ENCODE measurements at places on chromosomes 5 and 9.

- DNase-seq: no peak
Measured at GRCh38 chr9:69899491-69899890, 78.9 kb downstream of the CFAP95 start.

DNA sequence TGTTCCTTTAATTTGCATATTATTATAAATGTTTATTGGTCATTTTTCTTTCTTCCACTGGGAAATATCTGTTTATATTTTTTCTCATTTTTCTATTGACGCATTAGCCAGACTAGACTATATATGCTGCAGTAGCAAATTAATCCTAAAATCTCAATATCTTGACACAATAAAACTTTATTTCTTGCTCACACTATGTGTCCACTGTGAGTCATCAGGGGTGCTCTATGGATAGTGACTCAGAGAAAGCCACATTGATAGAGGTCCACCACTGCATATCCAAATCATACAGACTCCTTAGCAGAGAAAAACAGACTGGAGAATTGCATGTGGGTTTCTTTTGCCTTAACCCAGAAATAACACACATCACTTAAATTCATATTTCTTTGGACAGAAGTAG, 20.8 kb downstream of the OR1L3 start:
- DNase-seq: no peak

- DNase-seq: no peak
Measured at GRCh38 chr5:176619203-176619568, 9.2 kb upstream of the GPRIN1 start.

DNA sequence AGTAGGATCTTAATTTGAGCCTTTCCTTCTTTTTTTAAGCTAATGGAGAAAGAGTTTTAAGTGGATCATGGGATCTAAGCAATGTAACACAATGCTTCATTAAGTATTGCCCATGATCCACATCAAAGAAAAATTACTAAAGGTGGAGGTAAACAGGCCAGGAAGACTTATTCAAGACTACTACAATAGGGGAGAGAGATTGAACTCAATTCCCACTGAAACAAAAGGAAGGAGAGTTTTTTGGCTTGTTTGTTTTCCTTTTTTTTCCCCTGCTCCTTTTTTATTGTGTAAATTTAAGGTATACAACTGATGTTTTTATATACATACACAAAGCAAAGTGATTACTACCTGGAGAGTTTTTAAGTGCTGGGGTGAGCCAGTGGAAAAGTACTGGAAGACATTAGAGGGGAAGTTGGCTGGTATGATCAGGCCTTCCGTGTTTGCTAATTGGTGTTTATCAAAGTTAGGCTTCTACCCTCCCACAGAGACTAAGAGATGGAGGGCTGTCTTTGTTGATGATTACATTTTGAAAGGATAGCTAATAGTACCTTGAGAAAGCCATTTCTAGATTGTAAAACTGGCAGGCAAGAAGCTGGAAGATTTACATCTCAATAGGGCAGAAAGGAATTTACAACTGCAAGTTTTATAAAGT, 262.7 kb downstream of the CHSY3 start:
- no peak for DNase-seq

DNA sequence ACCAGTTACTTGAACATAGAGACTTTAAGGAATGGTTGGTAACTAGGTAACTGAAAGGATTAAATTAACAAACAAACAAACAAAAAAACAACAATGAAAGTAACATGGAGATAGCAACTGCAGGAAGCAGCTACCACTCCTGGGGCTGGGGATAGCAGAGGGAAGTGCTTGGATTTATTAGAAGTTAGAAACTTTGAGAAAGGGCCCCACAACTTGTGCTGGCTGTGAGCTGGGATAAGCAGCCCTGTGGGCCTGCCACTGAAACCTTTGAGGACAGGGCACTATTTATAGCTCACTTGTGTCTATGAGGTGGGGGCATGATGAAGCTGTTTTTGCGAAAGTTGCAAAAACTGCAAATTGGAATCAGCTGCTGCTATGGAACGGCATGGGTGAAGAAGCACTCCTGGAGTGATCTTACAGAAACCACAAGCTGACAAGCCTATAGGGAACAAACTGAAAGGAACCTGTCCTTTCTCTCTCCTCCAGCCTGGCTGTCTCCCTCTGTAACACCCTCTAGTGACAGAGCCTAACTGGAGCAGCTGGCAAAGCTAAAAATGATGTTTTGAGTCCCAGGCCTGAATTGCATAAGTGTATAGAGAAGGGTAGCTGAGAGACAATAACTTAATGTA, 91.4 kb upstream of the RANBP6 start:
- DNase-seq: no peak

DNA sequence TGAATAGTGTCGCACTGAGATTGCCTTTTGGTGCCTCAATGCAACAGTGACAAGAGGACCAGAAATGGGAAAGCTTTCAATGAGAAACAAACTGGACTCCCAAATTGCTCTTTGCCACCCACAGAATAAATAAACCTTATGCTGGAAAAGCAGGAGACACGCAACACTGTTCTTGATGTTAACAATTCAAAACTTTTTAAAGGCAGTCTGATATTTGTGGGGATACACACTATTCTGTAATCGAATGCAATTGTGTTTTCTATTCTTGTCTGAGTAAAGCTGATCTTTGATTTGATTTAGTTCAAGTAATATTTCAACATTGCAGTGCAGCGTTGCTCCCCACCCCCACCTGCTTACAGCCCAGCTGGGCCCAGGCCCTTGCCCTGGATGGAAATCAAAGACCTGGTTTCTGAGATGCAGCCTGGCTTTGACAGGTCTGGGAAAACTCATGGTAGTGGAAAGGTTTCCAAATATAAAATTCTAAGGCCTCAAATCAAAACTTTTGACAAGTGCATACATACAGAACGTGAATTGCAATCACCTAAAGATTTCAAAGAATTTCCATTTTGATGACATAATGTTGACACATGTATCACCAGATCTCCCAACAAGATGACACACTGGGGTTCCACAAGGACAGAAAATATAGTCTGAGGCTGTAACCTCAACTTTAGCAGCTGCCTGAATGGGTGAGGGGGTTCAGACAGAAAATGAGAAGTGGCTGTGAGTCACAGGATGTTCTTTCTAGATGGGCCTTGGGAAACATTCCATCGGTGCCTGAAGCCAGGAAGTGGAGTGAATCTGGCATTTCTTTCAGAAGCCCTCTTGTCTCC, 55.1 kb downstream of the ABCA1 start:
- DNase-seq: peak; percentile 49

- no peak for DNase-seq
Measured at GRCh38 chr9:22813529-22813928, 366.9 kb downstream of the DMRTA1 start.

- no peak for DNase-seq
Measured at GRCh38 chr9:131100445-131100844, 4.1 kb downstream of the AIF1L start.

DNA sequence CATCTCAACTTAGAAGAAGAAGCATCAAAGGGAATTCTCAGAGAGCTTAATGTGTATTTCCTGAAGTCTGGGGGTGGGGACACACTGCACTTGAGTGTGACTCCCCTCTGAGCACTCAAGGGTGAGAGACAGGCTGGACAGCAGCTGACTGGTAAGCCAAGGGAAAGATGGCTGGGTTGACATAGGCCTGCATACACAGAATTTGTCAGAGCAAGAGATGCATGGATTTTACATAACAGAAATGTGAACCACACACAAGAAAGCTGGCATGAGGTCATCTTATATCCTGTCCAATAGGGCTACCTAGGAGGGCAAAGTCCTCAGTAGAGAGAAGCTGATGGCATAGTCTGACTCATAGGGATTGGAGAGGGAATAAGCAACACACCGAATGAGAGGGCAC, 114.3 kb upstream of the EPB41L4A start:
- DNase-seq: no peak

- no peak for DNase-seq
Measured at GRCh38 chr5:110623874-110624273, 102.6 kb downstream of the TMEM232 start.

DNA sequence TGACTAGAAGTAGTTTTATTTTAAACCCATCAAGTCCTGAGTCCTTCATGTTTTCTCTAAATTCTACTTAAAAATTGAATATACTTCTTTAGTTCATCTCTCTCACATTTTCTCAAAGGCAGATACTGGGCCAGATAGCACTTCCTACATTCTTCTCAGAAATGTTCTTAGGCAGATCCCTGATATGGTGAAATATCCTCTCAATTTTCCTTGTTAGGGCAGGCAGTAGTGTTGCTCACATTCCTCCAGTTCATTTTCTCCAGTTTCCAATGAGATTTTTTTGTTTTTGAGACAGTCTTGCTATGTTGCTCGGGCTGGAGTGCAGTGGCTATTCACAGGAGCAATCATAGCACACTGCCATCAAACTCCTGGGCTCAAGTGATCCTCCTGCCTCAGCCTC, 5.7 kb downstream of the GCNT1 start:
- no peak for DNase-seq

GRCh38 chr5:6601271-6601670, 31.6 kb downstream of the NSUN2 start:
- DNase-seq: no peak

- no peak for DNase-seq
Measured at GRCh38 chr5:144478565-144478964, 307.9 kb downstream of the KCTD16 start.

DNA sequence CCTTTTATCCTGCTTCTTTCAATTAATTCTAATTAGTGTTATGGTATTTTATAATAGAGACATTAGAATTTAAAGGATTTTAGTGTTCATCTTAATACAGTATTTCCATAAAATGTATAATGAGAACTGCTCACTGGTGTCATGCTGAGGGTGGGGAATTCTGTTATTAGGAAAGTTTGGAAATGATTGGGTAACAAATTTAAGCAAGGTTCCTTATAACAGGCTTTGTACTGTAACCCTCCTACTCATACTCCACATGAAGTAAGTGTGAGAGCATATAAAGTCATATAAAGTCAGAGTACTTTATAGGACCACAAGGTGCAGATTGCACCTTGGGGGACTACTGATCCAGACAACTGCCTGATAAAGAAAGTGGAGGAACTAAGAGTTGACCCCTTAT, 42.2 kb downstream of the SV2C start:
- no peak for DNase-seq

DNA sequence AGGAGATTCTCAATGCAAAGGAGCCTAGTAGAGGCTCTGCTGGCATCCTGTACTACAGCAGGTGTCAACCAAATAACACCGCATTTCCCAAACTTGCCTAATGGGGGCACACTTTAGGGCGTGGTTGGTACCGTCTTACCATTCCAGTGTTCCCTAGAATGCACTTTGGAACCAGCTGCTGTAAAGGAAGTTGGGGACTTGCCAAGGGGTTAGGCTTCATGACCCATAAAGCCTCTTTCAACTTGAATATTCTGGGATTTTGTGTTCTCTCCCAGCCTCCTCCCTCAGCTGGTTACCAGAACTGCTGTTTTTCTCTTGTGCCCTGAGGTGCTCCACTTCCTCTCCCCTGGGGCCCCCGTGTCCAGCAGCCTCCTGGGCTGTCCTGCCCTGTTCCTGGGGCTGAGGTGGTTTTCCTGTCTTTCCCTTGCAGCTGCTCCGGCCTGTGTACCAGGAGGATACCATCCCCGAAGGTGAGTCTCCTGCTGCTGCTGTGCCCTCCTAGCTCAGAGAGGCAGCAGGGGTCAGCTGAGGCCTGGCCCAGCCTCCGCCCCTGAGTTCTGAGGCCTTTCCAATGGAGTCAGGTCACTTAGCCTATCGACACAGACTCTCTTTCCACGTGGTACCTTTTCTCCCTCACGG, 44.7 kb downstream of the RGS3 start:
- DNase-seq: no peak

GRCh38 chr9:93960971-93961841, 6.1 kb upstream of the BARX1 start:
- DNase-seq: no peak

- no peak for DNase-seq
Measured at GRCh38 chr9:97046228-97046627, 7.3 kb upstream of the CTSV start.

DNA sequence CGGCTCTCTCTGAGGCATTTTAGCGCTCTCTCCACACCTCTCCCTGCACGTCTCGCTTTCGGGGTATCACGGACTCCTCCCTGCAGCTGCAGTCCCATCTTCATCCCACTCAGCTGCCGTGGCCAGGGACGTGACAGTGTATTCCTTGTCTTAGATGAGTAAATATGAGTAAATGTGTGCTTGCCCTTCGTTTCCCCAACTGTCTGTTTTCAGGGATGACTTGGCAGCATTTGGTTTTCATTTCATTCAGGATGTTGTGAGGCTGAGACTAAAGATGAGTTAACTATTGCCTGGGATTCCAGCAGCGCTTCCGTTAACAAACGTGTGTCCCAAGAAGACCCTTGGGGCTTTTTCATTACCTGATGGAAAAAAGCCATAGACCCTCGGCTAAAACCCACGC, 29.5 kb downstream of the GDNF start:
- DNase-seq: peak; percentile 60

GRCh38 chr5:59332236-59332973, 561.1 kb downstream of the PDE4D start:
- no peak for DNase-seq

GRCh38 chr9:134631881-134632280, 9.7 kb upstream of the COL5A1 start:
- no peak for DNase-seq

- DNase-seq: no peak
Measured at GRCh38 chr5:139565411-139566305, 4.5 kb downstream of the UBE2D2 start.

DNA sequence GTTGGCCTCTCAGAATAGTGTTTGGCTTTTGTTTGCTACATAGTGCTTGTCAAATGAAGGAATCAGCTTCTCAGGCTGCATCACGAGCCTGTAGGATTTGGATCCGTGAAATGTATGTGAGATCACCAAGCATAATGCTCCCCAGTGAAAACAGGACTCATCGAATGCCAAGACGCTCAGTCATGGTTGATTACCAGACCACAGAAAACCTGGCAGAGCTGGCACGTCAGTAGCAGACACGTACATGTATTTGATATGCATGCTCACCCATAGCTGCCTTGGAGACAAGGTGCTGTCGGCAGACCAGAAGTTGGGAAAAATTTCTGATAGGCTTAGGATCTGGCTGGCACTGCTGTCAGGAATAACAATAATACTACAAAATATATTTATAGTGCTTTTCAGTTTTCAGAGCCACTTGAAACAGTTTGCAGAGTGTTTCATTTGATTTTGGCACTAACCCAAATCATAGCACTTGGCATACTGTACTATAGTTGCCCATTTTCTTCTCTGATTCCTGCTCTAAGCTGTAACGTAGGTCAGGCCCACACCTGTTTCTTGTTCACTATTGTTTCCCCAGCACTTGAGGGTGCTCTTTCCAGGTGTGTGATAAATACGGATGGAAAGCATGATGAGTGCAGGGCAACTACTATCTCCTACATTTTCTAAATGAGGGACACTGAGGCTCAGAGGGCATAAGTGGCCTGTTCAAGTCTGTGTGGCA, 226.1 kb downstream of the NR3C1 start:
- DNase-seq: peak; percentile 98

DNA sequence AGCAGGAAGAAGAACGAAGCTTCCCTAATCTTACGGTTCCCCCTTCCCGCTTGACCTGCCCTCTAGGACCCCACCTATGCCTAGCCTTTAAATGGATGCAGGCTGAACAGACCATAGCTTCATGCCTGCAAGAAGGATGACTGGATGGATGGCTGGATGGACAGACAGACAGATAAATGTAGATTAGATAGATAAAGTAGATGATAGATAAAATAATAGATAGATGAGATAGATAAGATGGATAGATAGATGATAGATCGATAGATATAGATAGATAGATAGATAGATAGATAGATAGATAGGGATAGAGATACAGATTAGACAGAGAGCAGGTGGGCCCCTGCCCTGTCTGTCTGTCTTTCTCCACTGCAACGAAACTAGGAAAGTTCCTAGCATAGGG, 72.0 kb downstream of the GPR21 start:
- no peak for DNase-seq

- no peak for DNase-seq
Measured at GRCh38 chr9:92964607-92965060, 17.3 kb downstream of the FGD3 start.

Data from AG09309 (cell line).